Small intestine (tissue), 16 donors: ENCODE measurements at places on chromosomes 16 and 17. TPM values are rescaled to one million over a fixed set of nuclear protein-coding genes. Genes with fewer than 3 reads are reported as not detected.
A peak's percentile ranks its signal among the peaks of the same experiment; 100 is the strongest.

DNA sequence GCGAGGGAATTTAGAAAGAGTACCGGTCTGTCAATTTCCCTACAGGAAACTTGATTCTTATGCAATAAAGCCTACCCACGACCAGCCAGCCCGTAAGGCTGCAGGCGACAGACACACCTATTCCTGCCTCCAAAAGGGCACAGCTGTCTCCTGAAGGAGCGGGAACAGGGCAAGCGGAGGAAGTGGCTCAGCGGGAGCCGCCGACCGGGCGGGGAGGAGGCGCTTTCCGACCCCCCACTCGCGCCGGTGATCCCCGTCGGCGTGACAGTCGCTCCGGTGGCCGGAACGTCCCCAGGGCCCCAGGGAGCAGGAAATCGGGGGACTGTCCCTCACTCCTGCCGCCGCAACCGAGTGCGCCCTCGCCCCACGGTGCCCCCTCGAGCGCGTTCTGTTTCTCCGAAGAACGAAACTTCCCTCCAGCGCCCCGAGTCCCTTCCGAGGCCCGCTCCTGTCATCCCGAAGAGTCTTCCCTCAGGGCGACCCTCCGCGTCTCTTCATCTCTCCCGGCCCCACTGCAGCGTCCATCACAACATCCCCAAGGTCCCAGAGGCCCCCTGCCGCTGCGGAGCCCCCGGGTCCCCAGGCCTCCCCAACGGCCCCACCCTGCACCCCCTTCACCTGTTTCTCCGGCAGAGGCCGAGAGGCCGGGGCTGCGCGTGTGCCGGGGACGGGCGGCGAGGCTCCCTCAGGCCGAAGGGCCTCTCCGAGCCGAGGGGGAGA is 421 bp downstream of the STAT3 start:
- DNase-seq: peak; percentile 64

TNFRSF17 gene
- 19.7 TPM for polyA plus RNA-seq

KRT36 gene
- not detected for polyA plus RNA-seq

GRCh38 chr16:77762262-77762661 is 26.1 kb upstream of the VAT1L start:
- no peak for DNase-seq

DNA sequence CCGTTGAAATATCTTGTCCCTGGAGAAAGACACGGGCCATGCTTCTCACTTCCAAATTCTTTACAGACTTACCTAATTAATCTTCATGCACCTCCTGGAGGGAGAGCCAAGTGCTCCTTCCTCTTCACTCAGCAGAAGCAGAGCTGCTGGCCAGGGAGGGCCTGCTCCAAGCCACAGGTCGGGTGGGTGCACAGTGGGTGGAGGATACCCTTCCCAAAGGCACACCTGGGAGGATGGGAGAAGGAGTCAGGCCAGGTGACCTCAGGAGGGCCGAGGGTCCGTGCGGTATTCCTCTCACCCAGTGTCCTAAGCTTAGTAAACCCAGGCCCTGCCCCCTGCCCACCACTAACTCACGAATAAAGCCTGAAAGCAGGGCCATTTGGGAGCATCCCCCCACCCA is 171.3 kb upstream of the RPL38 start:
- DNase-seq: no peak

SMG1 gene
- 11.9 TPM for polyA plus RNA-seq

DNA sequence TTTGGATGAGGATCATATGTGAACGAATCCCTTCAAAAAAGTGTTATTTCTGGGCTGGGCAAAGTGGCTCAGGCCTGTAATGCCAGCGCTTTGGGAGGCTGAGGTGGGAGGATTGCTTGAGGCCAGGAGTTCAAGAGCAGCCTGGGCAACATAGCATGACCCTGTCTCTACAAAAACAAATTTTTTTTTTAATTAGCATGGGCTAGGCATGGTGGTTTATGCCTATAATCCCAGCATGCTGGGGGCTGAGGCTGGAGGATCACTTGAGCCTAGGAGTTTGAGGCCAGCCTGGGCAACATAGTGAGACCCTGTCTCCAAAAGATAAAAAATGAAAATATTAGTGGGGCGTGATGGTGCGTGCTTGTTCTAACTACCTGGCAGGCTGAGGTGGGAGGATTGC is 4.6 kb downstream of the TAOK1 start:
- DNase-seq: no peak

- DNase-seq: no peak
Observed at GRCh38 chr16:10877472-10877946, 507 bp downstream of the CIITA start.

DNA sequence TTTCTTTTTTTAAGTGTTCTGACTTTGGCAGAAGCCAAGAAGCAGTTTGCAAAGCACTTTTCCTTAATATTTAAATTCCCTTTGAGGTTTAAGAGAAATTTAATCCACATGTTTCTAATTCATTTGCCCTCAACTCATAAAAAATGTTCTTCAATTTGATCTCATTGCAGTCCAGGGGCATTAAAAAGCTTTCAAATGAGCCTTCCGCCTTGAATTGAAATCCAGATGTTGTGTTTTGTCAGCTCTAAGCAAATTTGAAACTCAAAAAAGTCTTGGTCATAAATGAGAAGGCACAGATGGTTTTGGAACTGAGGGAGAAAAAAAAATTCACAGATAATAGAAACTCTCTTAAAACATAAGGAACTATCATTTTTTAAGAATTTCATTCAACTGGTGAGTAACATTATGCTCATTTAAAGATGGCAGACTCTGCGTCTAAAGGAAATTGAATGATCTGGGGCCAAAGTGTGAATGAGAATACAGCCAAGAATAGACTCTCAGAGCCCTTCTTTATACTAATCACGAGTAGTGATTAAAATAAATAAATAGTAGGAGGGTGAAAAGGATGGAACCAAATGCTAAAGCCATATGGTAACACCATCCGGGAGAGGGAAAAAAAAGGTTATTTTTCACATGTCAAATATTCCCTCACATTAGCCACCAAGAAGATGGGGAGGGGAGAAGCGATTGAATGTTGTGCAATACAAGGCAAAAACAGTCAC is 1304.7 kb downstream of the CDH8 start:
- DNase-seq: no peak

DNA sequence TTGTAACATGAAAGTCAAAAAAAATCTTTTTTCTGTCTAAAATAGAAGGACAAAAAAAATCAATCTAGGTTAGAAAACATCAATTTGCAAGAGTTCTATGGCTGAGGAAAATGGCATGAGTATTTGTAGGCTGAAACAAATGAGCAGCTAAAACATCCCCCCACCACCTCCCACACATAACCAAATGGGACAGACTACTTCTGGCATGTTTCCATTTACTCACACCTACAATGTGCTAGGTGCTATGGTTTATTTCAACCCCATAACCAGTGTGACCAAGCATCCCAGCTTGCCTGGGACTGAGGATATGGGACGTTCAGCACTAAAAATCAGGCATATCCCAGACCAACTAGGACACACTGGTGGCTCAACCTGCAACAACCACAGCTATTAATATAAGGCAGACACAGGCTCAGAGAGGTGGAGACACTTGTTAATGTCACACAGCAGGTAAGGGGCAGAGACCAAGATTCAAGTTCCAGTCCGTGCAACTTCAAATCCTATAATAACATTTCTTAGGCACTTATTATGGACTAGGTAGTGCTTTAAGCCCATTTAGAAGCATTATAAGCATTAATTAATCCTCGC is 96.0 kb downstream of the XYLT1 start:
- DNase-seq: no peak

DNA sequence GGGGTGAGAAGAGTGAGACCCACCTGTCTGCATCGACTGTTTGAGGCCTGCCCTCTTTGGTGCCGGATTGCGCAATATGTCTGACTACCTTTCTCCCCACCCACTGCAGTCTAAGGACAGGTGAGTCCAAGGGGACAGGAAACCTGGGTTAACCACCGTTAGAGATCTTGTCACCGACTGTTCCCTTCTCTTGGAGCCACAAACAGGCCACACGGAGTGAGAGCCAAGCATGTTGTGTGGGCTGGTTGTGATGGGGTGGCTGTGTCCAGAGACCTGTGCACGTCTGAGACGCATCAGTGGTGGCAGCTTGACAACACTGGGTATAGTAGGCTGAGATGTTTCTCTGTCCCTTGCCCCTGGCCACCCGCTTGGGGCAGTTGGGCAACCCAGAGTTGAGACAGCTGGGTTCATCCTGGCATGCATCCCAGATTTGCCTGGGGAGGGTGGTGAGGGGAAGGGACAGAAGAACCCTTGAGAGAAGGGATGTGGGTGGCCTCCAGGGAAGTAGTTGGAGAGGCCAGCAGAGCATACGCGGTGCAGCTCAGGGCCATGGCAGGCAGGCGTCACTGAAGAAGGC is 21.4 kb downstream of the MPRIP start:
- DNase-seq: peak; percentile 66

DNA sequence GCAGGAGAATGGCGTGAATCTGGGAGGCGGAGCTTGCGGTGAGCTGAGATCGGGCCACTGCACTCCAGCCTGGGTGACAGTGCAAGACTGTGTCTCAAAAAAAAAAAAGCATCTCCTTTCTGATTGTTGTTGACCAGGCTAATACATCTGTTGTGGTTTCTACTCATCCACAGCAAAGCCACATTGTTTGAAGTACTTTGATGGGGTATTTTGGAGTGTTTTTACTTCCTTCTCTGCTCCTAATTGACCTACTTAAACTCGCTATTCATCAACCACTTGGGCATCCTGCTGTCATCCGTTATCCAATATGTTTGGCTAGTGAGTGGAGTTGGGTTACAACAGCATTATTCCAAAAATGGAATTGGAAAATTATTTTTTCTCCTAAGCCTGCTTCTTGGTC is 3.5 kb upstream of the CDC27 start:
- no peak for DNase-seq

GRCh38 chr17:2176499-2177169 is 121.7 kb downstream of the HIC1 start:
- DNase-seq: no peak

DNA sequence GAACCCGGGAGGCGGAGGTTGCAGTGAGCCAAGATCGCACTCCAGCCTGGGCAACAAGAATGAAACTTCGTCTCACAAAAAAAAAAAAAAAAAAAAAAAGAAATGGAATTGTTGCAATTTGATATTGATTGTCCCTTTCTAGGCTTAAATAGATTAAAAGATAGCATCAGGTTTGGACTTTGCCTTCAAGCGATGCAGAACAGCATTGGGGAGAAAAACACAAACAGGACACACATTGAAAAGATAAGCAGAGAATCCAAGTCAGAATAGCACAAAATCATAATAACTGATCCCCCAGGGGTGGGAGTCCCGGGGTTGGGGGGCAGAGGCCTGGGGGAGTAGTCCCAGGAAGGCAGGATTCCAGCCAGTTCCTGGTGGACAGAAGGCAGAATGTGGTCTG is 3.9 kb upstream of the CREBBP start:
- no peak for DNase-seq

DNA sequence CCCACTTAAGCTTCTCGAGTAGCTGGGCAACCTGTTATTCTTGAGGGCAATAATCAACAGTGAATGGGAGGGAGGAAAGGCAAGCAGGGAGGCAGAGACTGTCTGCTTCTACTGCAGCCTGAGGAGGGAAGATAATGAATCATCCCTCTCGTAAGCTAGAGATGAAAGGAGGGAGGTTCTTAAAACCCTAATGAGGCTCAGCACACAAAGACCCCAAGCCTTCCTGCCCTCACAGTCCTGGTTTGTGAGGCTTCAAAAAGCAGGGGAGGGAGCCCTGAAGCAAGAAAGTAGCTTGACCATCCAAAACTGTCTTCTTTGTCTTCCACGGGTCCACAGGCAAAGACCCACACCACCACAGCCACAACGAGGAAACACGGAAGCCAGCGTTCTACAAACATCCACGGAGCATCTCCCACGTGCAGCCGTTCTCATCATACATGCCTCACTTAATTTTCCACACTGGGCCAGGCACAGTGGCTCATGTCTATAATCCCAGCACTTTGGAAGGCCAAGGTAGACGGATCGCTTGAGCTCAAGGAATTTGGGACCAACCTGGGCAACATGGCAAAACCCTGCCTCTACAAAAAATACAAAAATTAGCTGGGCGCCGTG is 1.8 kb downstream of the PIK3R5 start:
- no peak for DNase-seq

GRCh38 chr16:11689031-11689840 is 21.0 kb downstream of the SNN start:
- DNase-seq: no peak
